ENCODE measurements at places on chromosomes 7 and 10. TPM values are rescaled to one million over a fixed set of nuclear protein-coding genes. Genes with fewer than 3 reads are reported as not detected.

Gene KCNMA1
- 44.8 TPM for total RNA-seq

Gene ANKRD1
- total RNA-seq, result 2.6 TPM

Gene MOGAT3
- total RNA-seq, result not detected

Gene SLC13A1
- total RNA-seq, result not detected

Gene CHRM2
- total RNA-seq, result 1.7 TPM

Gene MINDY3
- total RNA-seq, result 34.4 TPM

Gene GPC2
- 2.6 TPM for total RNA-seq

Gene ATOH7
- total RNA-seq, result not detected

Gene SPDYE6
- total RNA-seq, result 0.15 TPM

Gene CALHM3
- total RNA-seq, result not detected

Gene CYP2C9
- not detected for total RNA-seq

Gene POLD2
- 124 TPM for total RNA-seq

Gene MYL10
- total RNA-seq, result not detected

Data from smooth muscle cell of trachea (primary cell).